GM20000 (cell line): ENCODE measurements at places on chromosomes 7 and 10.

DNA sequence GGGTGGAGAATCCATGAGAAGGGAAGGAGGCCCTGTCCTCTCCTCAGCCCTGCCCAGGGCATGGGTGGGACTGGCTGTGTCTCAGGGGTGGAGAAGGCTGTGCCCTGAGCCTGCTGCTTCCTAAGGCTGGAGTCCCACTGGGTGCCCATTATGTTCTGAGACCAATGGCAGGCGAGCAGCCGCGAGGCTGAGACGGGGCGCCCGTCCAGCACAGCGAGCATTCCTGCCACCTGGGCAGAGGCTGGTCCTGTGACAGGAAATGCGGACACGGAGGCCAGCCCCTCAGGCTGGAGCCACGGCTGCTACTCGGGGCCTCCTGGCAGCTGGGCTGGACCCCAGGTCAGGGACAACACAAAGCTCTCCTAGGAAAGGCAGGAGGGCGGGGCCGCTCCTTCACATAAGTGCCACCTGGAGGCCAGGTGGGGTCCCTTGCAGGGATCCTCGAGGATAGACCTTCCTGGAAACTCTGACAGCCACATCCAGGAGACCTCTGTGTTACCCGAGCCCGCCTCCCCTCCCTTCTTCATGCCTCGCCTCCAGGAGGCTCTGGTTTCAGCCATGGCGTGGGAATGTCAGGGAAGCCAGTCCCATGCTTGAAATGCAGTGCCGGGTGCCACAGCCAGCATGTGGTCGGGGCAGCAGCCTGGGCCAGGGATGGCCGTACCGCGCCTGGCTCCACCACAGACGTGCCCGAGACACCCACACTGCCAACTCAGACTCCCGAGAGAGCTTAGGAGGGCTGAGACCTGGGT lies 173.9 kb downstream of the USP6NL start:
- DNase-seq: no peak

GRCh38 chr10:77544617-77545016 lies 93.0 kb downstream of the KCNMA1 start:
- no peak for DNase-seq

DNA sequence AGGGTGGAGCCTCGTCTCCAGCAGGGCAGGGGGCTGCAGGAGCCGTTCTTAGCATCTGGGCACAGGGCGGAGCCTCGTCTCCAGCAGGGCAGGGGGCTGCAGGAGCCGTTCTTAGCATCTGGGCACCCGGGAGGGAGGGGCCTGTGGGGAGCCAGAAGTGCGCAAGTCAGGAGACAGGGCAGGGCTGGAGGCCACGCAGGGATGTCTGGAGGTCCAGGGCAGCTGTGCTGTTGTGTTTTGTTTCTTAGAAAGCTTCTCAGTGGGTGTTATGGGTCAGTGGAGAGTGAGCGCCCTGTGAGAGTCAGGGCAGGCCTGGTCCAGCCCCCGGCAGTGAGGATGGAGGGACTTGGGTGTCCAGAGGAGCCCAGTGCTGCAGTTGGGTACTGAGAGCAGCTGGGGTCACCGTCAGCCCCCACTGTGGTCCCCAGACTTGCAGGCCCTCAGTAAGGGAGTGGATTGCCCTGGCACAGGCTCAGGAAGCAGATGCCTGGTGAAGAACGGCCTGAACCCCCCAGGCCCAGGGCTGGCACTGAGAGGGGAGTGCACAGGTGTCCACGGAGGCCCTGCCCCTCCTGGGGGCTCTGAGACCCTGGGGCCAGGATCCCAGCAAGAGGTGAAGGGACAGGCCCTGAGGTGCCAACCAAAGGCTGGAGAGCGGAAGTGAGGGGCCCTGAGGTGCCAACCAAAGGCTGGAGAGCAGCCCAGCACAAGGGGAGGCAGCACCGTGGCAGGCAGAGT lies 29.8 kb downstream of the FAM20C start:
- DNase-seq: no peak

GRCh38 chr10:117135026-117135372 lies 3.1 kb downstream of the VAX1 start:
- DNase-seq: peak; percentile 34

DNA sequence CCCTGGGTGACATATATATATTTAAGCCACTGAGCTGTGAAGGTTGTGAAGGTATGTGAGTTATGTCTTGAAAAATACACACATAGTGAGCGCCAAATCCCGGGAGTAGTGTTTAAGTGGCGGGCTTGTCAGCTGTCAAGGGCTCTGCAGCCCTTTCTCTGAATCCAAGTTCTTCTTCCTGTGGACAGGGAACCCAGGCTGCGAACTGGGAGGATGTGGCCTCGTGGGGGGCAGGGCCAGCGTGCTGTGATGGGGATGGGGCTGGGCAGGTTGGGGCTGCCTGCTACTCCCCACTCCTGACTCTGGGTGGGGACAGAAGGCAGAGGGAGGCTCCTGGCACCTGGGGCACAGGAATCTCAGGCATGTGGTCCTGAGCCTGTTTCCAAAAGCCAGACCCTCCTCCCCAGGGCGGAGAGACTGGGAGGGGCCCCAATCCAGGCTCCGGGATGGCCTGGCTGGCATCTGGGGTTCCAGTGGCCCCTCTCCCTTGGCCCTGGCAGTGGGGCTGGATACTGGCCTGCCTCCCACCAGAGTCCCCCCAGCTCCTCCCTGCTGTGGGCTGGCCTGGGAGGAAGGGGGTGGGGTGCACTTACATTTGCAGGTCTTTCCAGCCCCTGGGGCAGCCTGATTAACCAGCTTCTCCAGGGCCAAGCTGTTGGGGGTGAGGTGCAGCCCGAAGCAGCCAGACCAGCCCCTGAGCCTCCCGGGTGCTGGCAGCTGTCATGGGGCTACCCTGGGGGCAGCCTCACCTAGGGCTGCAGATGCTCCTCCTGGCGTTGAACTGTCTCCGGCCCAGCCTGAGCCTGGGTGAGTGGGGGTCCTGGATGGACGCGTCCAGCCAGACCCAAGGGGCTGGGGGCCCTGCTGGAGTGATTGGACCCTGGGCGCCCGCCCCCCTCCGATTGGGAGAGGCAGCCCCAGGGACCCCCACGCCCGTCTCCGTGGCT lies at the start of gene UPK3B:
Gene UPK3B, plus strand, starts transcription at position 622 of the 947 bp plus-strand sequence. Its CDS starts 101 bp downstream, at position 723.
- DNase-seq: peak; percentile 14

- no peak for DNase-seq
Observed at GRCh38 chr10:76133597-76134255, 702.3 kb downstream of the LRMDA start.

GRCh38 chr10:127148933-127149220 lies 47.5 kb downstream of the INSYN2A start:
- no peak for DNase-seq

- no peak for DNase-seq
Observed at GRCh38 chr7:54831046-54831643, 72.1 kb upstream of the SEC61G start.

DNA sequence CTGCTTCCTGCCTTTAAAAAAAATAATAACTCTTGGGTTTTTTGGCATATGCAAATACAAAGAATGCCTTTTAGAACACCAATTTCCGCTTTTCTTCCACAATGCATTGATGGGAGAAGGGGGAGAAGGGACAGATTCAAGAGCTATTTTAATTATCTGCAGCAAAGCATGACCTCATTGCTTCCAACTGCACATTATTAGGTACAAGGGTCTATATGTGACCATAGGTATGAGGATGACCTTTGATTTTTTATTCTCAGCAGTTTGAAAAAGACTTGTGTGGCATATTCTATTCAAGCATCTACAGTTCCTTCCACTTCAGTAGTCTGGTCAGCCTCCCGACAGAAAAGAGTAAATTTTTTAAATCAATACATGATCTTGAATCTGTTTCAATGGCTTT lies 39.7 kb downstream of the GRB10 start:
- no peak for DNase-seq

DNA sequence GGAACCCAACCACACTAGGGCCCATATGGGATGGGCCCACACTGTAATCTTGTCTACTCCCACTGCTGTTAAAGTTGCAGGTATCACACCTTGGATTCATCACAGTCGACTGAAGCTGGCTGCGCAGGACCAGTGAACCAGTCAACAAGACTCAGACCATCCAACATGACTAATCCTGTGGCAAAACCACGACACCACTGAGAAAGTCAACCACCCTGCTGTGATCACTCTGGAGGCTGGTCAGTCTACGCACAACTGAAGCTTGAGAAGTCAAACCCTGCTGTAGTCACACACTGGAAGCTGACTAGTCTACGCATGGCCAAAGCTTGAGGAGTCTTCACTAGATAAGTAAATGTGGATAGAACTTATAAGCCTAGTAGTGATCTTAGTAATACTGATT lies 9.6 kb upstream of the CYREN start:
- DNase-seq: no peak

GRCh38 chr10:15585303-15585715 lies 134.4 kb downstream of the ITGA8 start:
- peak; percentile 53 for DNase-seq

DNA sequence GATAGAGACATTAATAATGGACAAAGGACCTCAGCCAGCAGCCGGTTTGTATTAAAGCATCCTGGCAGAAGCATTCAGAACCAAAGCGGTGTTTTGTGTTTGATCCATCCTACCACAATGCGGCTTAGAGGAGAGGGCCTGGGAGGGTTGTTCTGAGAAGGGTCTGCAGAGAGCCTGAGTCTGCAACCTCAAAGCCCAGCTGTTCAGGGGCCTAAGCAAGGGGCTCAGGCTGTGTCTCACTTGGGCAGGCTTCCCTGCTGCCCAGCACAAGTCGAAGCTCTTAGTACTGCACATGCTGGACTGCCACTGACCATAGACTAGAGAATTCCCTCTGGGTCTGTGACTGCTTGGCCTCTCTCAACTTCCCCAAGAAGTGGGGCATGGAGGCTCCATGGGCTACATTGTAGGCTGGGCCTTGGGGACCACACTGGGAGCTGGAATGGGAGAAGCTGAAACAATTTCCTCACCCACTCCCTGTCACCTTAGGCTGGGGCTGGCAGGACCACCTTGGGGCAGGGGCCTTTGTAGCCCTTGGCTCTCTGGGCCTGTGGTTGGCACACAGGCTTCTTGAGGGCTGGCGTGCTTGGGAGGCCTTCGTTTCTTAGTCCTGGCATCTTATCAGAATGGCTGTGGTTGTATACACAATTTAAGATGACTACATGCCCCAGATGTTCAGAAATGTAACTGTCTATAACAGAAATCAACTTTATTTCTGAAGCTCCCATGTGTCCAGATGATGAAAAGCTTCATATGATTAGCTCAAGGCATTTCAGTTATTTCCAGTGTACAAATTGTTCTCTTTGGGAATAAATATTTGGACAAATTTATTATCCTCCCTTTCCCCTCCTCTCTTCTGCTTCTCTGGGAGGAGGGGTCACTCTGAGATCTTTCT lies 44.5 kb downstream of the LRRC18 start:
- no peak for DNase-seq

GRCh38 chr10:34373211-34373610 lies 441.9 kb downstream of the PARD3 start:
- DNase-seq: no peak

GRCh38 chr10:126013489-126014281 lies 117.3 kb downstream of the FANK1 start:
- DNase-seq: peak; percentile 18

GRCh38 chr7:27130540-27131389 lies at the start of gene HOXA4:
HOXA4 (minus strand) TSS chr7:27130757; CDS start chr7:27130733, 24 bp downstream.
- peak; percentile 89 for DNase-seq

- DNase-seq: peak; percentile 61
Observed at GRCh38 chr7:39589323-39590111, 23.3 kb downstream of the YAE1 start.

DNA sequence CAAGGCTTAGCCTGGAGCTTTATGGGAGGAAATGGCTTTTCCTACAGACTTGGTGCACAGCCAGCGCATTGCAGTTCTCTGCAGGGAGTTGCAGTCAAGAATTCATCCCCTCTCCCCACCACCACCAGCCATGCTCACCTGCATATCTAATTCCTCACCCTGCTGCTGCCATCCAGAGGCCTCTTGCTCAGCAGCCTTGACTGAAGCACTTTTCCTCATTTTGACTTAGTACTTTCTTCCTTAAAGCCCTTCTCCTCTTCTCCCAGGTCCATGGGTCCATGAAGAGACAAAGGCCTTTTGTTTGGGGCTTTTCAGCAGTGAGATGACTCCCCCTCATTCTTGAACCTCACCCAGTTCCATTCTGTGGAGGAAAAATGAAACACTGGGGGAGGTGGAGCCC lies 39.7 kb upstream of the GPR141 start:
- no peak for DNase-seq

GRCh38 chr7:5012985-5013384 lies 32.7 kb upstream of the RBAK start:
- DNase-seq: no peak

DNA sequence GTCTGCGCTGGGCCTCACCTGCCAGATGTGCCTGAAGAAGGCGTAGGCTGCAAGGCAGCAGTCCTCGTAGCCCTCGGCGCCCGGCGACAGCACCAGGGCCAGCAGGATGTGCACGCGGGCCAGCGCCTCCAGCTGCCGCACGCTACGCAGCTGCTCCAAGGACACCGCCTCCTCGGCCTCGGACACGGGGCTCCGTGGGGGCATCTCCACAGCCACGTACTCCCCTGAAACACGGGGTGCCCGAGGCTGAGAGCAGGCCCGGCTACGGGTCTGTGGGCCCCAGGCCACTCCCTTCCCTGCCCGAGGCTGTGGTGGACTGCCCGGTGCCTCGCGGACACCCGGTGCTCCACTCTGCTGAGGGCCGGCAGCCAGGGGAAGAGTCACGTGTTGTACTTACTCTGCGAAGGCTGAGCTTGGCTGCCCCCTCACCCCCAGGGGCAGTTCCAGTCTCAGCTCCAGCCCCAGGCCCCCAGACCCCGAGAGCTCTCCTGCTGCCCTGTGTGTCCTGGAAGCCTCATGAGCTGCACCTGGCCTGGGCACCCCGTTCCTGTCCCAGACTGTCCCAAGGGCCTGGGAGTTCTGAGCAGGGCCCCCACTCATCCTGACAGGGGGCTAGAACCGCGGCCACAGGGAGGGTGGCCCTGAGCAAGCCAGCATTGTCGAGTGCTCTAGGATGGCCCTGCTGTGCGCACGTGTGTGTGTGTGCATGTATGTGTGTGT lies 62.8 kb downstream of the CFAP46 start:
- no peak for DNase-seq

- DNase-seq: no peak
Observed at GRCh38 chr7:156993021-156993924, 17.2 kb downstream of the MNX1 start.

- no peak for DNase-seq
Observed at GRCh38 chr10:47098964-47099363, 187.7 kb downstream of the PTPN20 start.

DNA sequence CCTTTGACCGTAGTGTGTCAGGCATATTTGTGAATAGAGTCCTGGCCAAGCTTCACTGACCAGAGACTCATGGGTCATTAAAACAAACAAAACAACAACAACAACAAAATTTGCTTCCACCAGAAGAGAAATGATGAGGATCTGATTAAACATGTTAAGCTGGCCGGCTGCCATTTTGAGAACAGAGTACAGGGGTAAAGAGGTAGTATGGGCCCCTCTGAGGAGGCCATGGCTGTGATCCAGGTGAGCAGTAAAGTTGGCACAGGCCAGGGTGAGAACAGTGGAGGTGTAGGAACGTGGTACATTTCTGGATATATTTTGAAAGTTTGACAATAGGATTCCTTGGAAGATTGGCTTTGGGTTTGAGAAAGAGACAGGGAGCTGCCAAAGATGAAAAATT lies 252.5 kb downstream of the TWIST1 start:
- DNase-seq: no peak

DNA sequence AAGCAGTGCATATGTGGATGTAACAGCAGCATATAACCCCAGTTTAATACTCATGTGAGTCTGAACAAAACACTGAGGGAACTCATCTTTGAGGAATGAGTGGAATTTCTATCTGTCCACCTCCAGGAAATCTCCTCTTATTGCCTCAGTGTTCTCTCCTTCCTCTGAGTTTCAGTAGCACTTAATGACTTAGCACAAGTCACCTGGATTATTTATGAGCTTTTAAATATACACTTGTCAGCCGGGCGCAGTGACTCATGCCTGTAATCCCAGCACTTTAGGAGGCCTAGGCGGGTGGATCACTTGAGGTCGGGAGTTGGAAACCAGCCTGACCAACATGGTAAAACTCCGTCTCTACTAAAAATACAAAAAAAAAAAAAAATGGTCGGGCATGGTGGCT lies 4.3 kb downstream of the LRRC20 start:
- no peak for DNase-seq
